ENCODE measurements at places on chromosomes 1 and 21. TPM values are rescaled to one million over a fixed set of nuclear protein-coding genes. Genes with fewer than 3 reads are reported as not detected.
A peak's percentile ranks its signal among the peaks of the same experiment; 100 is the strongest.

Gene IVNS1ABP
- total RNA-seq, result 950 TPM

DNA sequence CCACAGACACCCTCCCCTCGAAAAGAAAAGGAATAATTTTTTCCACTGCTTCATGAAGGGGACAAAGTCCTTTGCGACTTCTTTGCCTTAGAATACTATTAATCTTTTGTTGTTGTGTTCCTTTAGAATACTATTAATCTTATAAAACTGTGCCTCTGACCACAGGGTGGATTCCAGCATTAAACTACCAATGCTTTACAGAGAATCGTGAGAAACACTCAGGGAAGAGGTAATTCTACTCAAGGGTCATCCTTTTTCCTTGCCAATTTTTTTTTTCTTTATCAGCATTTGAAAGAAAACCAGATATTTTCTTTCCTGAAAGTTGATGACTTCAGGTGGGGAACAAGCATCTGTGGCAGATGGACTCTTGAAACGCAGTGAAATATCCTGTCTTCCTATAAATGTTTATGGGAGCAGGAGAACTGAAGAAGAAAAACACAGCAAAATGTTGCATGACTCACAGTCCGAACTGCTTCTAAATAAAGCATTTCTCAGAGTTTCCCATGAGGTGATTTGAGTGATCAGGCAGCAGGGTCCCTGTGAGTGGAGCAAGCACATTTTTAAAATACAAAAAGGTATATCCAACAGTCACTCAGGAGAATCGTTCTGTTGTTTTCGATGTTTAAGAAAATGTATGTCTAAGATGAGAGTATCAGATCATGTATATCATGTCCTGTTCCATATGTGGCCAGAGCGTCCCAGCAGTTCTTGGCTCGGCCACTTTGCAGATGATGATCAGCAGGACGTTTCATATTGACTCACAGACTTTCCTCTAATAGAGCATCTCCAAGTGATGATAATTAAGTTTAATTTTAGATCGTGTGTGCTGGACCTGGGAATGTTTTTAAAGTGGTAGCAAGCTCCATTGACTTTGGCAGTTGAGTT, 154.2 kb upstream of the RUNX1 start:
- peaks cover 35% of the 10 kb centered on the region for H3K4me1 ChIP-seq
- no peak overlapping the region for H3K4me3 ChIP-seq
- DNase-seq, result no peak

Gene HCRTR1
- not detected for total RNA-seq

DNA sequence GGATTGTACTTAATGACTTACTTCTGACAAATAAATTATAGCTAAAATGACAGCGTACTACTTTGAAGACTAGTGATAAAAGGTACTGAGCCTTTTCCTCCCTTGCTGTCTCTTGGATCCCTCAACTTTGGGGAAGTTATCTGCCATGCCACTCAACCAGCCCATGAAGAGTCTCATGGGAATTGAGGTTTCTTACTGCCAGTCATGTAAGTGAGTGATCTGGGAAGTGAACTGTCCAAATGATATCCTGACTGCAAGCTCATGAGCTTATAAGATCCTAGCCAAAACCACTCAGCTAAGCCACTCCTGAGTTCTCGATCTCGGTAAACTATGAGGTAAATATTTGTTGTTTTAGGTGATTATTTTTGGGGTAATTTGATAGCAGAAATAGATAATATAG, 247.8 kb downstream of the NCAM2 start:
- no peaks in the 10 kb centered on the region for H3K36me3 ChIP-seq
- no peak for DNase-seq
- no peak overlapping the region for H3K27ac ChIP-seq
- H3K27me3 ChIP-seq, result no peaks in the 10 kb centered on the region
- no peaks in the 10 kb centered on the region for H3K4me1 ChIP-seq
- H3K4me3 ChIP-seq, result no peak overlapping the region

- H3K4me3 ChIP-seq, result no peak overlapping the region
- no peaks in the 10 kb centered on the region for H3K36me3 ChIP-seq
- DNase-seq, result no peak
Observed at GRCh38 chr1:145863282-145864018, 4.6 kb upstream of the PIAS3 start.

DNA sequence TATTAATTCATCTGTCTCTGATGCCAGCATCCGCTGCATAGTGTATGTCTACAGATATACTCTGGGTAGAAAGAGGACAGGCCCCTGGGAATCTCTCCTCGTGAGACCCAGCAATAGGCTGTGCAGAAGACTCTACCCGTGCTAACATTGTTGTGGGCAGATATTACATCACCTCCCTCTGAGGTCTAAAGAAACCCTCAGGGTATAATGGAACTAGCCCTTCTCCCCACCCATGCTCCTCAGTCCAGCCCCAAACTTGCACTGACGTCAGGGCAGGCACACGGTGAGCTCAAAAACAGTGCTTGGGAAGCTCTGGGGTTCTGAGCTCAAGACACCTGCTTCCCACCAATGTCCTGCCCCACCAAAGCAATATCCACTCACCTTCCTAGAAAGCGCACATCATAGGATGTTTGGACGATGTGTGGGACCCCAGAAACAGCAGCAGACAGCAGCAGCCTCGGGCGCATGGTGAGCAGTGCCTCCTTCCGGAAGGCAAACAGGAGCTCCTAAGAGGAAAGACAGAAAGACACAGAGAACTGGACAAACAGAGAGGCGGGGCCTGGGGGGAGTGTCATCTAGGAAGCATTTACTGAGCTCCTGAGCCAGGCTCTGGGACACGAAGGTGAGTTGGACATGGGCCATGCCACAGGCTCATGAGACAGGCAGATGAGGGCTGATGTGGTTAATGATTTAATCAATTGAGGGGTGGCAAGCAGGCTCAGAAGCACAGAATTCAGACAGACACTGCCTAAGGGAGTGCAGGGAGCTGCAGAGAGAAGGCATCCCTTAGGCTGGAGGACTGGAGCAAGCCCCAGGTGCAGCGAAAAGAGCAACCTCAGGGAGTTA, 4.8 kb downstream of the OVGP1 start:
- DNase-seq, result no peak
- no peak overlapping the region for H3K4me3 ChIP-seq
- H3K4me1 ChIP-seq, result no peaks in the 10 kb centered on the region
- no peaks in the 10 kb centered on the region for H3K36me3 ChIP-seq
- peaks cover 17% of the 10 kb centered on the region for H3K27me3 ChIP-seq
- H3K27ac ChIP-seq, result no peak overlapping the region

Gene NEK2
- total RNA-seq, result 25.2 TPM

- H3K36me3 ChIP-seq, result no peaks in the 10 kb centered on the region
- peaks cover 9% of the 10 kb centered on the region for H3K4me1 ChIP-seq
- no peak overlapping the region for H3K4me3 ChIP-seq
- DNase-seq, result no peak
- no peak overlapping the region for H3K27ac ChIP-seq
Observed at GRCh38 chr1:247288341-247288740, 32.5 kb downstream of the VN1R5 start.

DNA sequence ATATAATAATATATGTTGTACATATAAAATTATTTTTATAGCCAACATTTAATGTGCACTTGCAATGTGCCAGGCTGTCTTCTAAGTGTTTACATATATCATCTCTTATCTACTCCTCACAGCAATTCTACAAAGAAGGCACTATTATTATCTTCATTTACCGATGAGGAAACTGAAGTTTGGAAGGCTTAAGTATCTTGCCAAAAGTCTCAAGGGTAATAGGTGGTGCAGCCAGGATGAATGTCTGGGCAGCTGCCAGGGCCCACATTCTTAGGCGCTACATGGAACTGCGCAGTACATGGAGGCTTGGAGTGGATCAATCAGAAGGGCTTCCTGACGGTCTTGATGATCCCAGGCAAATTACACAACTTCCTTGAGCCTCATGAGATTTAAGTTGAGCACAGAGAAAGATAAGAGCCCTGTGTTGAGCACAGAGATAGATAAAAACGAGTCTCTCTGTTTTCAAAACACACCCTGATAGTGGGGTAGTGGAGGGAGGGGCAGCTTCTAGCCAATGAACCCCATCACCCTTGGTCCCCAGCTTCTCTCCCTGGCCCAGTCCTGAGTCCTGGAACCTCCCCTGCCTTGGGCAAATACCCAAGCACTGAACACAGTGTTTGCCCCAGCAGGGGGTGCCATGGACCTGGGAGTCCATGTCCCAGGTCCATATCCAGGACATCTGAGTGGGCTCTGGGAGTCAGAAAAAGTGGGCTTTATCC, 9.2 kb downstream of the POU3F1 start:
- no peak overlapping the region for H3K4me3 ChIP-seq
- H3K27ac ChIP-seq, result no peak overlapping the region
- peaks cover 21% of the 10 kb centered on the region for H3K27me3 ChIP-seq
- H3K4me1 ChIP-seq, result no peaks in the 10 kb centered on the region
- H3K36me3 ChIP-seq, result no peaks in the 10 kb centered on the region

GRCh38 chr1:165632491-165632890, 1.5 kb downstream of the MGST3 start:
- DNase-seq, result no peak
- H3K27me3 ChIP-seq, result peaks cover 6% of the 10 kb centered on the region
- no peak overlapping the region for H3K27ac ChIP-seq

Gene SH2D2A
- total RNA-seq, result 188 TPM

DNA sequence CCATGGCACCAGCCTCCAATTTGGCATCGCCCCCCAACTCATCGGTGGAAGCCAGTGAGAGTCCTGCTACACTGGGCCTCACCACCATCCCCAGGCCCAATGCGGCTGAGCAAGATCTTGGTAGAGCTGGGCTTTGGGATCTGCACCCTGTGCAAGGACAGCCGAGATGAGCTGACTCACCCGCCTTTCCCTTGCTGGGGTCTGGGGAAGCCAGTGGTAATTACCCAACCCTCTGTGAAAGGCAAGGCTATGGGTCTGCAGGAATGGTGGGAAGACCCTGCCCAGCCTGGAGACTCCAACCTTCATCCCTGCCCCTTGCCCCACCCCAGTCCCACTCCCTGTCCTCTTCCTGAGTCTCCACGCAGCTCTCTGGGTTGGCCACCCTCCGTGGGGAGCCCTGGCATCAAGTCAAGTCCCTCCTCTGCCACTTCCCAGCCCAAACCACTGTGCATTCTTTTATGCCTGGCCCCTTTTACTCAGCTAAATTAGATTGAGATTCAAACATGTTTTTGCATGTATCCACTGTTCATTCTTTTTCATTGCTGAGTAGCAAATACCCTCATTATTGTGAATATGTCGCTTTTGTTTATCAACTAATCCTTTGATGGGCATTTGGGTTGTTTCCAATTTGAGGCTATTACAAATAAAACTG, 8.8 kb downstream of the SMCP start:
- H3K27me3 ChIP-seq, result peaks cover 20% of the 10 kb centered on the region
- H3K36me3 ChIP-seq, result no peaks in the 10 kb centered on the region
- no peak overlapping the region for H3K4me3 ChIP-seq
- no peak overlapping the region for H3K27ac ChIP-seq
- no peaks in the 10 kb centered on the region for H3K4me1 ChIP-seq
- DNase-seq, result no peak

Gene C1orf74
- 3.0 TPM for total RNA-seq

Gene GNAT2
- total RNA-seq, result 0.64 TPM

- H3K27me3 ChIP-seq, result no peaks in the 10 kb centered on the region
- no peaks in the 10 kb centered on the region for H3K4me1 ChIP-seq
Observed at GRCh38 chr1:180898441-180899219, 14.1 kb upstream of the KIAA1614 start.

DNA sequence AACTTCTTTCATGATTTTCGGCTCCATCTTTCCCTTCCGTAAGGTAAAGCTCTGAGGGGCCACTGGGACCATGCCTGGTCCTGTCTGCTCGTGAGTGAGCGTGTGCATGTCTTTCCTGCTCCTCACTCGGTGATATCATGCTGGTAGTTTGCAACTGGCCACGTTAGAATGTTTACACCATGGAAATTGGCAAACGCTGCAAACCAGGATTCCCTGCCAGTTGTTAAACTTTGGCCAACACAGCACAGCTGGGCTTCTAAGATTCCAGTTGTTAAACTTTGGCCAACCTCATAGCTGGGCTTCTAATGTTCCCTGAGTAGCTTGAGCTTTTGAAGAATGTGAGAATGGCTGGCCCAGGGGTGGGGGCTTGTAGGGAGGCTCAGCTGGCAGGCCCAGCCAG, 68.0 kb upstream of the ACTL8 start:
- H3K27me3 ChIP-seq, result peaks cover 9% of the 10 kb centered on the region
- DNase-seq, result no peak
- H3K4me1 ChIP-seq, result no peaks in the 10 kb centered on the region
- H3K36me3 ChIP-seq, result no peaks in the 10 kb centered on the region
- H3K27ac ChIP-seq, result no peak overlapping the region

Gene DPT
- total RNA-seq, result not detected

DNA sequence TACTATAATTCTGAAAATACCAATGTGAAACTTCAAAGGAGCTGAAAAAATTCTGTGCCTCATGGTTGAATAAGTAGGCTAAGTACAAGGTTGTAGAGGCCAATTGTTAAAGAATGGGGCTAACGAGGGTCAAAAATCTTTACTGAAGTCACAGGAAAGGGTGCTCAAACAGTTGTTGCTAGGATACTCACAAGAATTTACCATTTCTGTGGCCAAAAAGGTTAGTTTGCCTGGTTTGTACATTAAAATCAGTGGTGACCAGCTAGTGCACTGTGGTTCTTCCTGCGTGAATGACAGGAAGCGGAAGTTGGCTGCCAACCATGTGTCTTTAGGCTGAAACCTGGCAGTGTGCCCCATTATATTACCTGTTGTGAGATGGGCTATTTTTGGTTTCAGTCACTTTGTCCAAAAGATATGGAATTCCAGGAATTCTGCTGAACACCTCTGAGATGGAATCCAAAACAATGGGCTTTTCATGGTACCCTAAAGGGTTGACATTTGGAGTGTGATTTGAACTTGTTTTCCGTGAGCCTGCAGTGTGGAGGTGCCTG, 13.5 kb downstream of the MAP3K21 start:
- no peak for DNase-seq
- peaks cover 6% of the 10 kb centered on the region for H3K36me3 ChIP-seq
- no peak overlapping the region for H3K27ac ChIP-seq
- H3K4me3 ChIP-seq, result no peak overlapping the region
- peaks cover 34% of the 10 kb centered on the region for H3K27me3 ChIP-seq

Gene LIPI
- not detected for total RNA-seq

GRCh38 chr1:210311726-210312493, 16.8 kb upstream of the HHAT start:
- DNase-seq, result no peak
- H3K27ac ChIP-seq, result peak overlapping the region; percentile 72
- no peaks in the 10 kb centered on the region for H3K36me3 ChIP-seq
- H3K4me1 ChIP-seq, result peaks cover 4% of the 10 kb centered on the region
- peaks cover 22% of the 10 kb centered on the region for H3K27me3 ChIP-seq

DNA sequence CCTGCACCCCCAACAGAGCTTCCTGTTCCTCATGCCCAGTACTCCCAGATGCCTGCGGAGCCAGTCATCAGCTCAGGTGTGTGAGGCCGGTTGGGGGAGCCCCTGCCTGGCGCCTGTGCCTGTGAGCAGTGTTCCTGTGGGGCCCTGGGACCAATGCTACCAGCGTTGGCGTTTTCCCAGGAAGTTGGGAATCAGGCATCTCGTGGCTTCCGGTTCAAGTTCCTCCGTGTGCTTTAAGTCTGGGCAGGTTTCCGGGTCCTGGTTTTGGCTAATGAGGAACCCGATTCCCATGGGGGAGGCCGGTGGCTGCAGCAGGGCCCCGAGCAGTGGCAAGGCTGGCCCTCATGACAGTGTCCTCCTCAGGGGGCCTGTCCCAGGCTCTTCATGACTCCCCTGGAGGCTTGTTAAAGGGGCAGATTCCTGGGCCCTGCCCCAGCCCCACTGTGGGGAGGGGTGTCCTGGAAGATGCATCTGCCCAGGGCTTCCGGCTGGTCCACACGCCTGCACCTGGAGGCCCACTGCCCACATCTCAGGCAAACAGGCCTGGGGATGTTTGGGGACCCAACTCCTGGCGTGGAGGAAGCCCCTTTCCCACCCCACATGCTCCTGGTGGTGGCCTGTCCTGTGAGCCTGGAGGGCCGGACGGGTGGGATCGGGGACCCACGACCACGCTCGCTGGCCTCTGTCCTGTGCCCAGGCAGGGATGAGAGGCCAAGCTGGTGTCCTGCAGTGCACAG, 26.2 kb downstream of the TP73 start:
- DNase-seq, result peak; percentile 49
- H3K4me1 ChIP-seq, result peaks cover 23% of the 10 kb centered on the region
- H3K27ac ChIP-seq, result peak overlapping the region; percentile 66
- H3K4me3 ChIP-seq, result peak overlapping the region; percentile 15
- no peaks in the 10 kb centered on the region for H3K36me3 ChIP-seq

Gene AZIN2
- total RNA-seq, result 4.4 TPM
